ENCODE measurements at places on chromosomes 2 and 18. TPM values are rescaled to one million over a fixed set of nuclear protein-coding genes. Genes with fewer than 3 reads are reported as not detected.
A peak's percentile ranks its signal among the peaks of the same experiment; 100 is the strongest.

- DNase-seq, result no peak
- H3K27ac ChIP-seq, result no peak overlapping the region
- no peak overlapping the region for H3K4me3 ChIP-seq
- H3K27me3 ChIP-seq, result peaks cover 12% of the 10 kb centered on the region
- H3K36me3 ChIP-seq, result no peaks in the 10 kb centered on the region
- peaks cover 5% of the 10 kb centered on the region for H3K4me1 ChIP-seq
Measured at GRCh38 chr2:127426501-127427354, 8.5 kb downstream of the PROC start.

- no peak overlapping the region for H3K4me3 ChIP-seq
- no peak overlapping the region for H3K27ac ChIP-seq
- no peak for DNase-seq
- no peaks in the 10 kb centered on the region for H3K4me1 ChIP-seq
Measured at GRCh38 chr2:5520463-5520972, 171.7 kb upstream of the SOX11 start.

- H3K27me3 ChIP-seq, result no peaks in the 10 kb centered on the region
- H3K36me3 ChIP-seq, result no peaks in the 10 kb centered on the region
- no peak overlapping the region for H3K4me3 ChIP-seq
- DNase-seq, result no peak
Measured at GRCh38 chr2:37856101-37856751, 68.9 kb upstream of the RMDN2 start.

DNA sequence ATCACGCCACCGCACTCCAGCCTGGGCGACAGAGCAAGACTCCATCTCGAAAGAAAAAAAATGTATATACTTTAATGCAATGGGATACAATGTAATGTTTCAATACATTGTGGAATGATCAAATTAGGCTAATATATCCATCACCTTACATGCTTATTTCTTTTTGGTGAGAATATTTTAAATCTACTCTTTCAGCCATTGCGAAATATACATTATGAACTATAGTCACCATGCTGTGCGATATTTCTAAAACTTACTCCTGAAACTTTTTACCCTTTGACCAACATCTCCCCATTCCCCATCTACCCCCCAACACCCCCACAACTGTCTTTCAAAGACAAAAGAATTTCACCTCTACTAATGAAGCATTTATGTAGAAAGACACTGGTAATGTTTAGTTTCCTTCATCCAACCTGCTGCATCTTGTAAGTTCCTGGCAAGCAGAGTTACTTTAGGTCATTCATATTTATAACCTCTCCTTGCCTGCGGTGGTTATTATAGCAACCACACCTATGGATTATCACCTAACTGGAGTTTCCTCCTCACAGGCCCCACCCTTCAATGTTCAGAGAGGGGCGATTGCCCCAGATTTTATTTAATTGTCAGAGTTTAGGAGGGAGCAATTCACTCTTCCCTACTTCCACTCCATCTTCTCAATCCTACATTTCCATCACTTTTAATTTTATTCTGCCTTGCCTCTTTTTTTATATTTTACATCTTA lies 1.2 kb upstream of the ME2 start:
- peaks cover 3% of the 10 kb centered on the region for H3K27me3 ChIP-seq
- DNase-seq, result no peak
- H3K27ac ChIP-seq, result peak overlapping the region; percentile 98
- H3K4me3 ChIP-seq, result peak overlapping the region; percentile 61
- H3K36me3 ChIP-seq, result no peaks in the 10 kb centered on the region
- peaks cover 17% of the 10 kb centered on the region for H3K4me1 ChIP-seq

GRCh38 chr2:61575447-61575859 lies 37.3 kb upstream of the XPO1 start:
- no peak overlapping the region for H3K4me3 ChIP-seq
- no peaks in the 10 kb centered on the region for H3K4me1 ChIP-seq
- DNase-seq, result peak; percentile 5
- H3K27ac ChIP-seq, result no peak overlapping the region
- H3K36me3 ChIP-seq, result no peaks in the 10 kb centered on the region

DNA sequence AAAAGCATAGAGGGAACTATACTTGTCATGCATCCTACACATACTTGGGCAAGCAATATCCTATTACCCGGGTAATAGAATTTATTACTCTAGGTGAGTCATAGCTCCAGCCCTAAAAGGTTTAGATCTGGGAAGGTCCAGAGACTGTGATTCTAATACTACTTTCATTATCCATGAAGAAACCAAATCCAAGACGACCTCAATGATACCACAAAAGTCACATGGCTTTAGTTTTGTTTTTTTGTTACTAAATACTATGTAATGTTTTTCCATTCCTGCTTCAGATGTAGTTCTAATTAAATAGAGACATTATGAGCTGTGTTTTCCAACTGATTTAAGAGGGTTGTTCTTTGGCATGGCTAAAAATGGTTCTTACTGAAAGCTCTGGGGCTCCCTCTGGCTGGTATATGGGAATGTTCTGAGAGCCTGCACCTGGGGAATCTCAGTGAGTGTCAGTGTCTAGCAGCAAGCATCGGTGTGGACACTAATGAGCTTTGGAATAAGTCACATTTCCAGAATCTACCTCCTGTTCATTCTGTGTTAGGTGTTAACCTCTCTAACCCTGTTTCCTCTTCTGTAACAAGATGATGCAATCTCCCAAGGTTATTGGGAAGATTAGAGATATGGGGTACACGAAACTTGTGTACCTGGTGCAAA lies 20.5 kb upstream of the IL1RL2 start:
- H3K4me1 ChIP-seq, result no peaks in the 10 kb centered on the region
- H3K4me3 ChIP-seq, result no peak overlapping the region
- H3K27me3 ChIP-seq, result no peaks in the 10 kb centered on the region
- no peak overlapping the region for H3K27ac ChIP-seq
- no peak for DNase-seq

DNA sequence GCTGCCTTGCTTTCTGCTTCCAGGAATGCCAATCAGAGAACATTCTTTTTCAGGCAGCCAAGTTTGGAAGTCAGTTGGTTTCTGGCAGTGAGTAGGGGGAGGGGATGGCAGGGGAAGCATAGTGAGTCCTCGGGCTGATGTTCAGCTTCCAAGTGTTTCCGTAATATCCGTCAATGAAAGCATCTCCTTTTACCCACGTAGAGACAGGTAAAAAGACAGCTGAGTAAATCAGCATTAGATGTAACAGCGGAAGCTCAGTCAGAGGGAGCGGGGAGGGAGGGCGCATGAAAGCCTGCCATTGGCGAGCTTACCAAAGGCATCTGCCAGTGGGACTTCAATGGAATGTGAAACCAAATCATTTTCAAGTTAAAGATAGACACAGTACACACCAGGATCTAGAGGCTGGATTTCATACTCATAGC lies 117.1 kb upstream of the DTNA start:
- H3K27me3 ChIP-seq, result no peaks in the 10 kb centered on the region
- DNase-seq, result no peak
- no peaks in the 10 kb centered on the region for H3K4me1 ChIP-seq
- no peak overlapping the region for H3K4me3 ChIP-seq

DNA sequence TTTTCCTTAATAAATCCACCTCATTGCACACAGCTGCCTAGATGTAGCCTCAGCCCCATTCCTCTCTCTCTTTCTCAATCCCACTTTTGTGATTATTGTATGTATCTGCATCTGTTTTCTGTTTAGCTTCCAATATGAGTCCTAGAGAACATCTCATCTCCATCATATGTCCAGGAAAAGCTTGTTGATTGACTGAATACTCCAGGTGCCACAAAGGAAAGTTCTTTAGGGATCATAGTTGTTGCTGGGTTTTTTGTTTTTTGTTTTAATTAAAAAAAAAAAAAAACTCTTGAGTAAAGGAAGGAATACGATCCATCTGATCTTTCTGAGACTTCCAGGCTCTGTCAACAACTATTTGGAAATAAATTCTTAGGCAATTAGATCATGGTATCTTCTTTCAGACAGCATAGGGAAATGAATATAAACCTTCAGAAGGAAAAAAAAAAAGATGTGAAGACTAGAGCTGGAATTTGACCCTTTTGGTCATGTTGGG lies 42.5 kb downstream of the KIAA2012 start:
- DNase-seq, result no peak
- H3K4me1 ChIP-seq, result no peaks in the 10 kb centered on the region
- no peaks in the 10 kb centered on the region for H3K27me3 ChIP-seq

GRCh38 chr18:46158499-46158898 lies 54.3 kb downstream of the HAUS1 start:
- H3K27me3 ChIP-seq, result no peaks in the 10 kb centered on the region
- no peaks in the 10 kb centered on the region for H3K36me3 ChIP-seq
- H3K4me1 ChIP-seq, result peaks cover 64% of the 10 kb centered on the region
- no peak overlapping the region for H3K4me3 ChIP-seq
- no peak overlapping the region for H3K27ac ChIP-seq

GRCh38 chr2:190596993-190597392 lies 51.9 kb upstream of the NAB1 start:
- no peaks in the 10 kb centered on the region for H3K27me3 ChIP-seq
- H3K36me3 ChIP-seq, result no peaks in the 10 kb centered on the region
- no peak for DNase-seq
- no peak overlapping the region for H3K4me3 ChIP-seq

DNA sequence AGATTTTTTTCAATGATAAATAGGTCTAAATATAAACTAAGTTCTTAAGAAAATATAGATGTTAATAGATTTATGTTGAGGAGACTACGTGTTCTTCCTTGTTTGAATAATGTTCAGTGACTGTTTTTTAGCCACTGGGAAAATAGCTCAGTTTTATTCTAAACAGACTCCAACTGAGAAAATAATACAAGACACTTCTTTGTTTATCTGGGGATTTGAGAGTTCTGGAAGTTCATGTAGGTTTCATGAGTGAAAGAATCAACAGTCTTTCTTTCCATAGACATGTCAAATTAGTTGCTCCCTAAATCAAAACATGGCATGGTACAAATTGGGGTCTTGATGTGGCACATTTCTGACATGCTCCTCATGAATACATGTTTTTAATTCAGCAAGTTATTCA lies 177.7 kb downstream of the MREG start:
- H3K4me1 ChIP-seq, result no peaks in the 10 kb centered on the region
- DNase-seq, result no peak
- H3K36me3 ChIP-seq, result no peaks in the 10 kb centered on the region
- H3K4me3 ChIP-seq, result no peak overlapping the region

The CNGA3 gene
- total RNA-seq, result not detected

The ANKRD23 gene
- 19.8 TPM for total RNA-seq

The DNAH7 gene
- not detected for total RNA-seq

The IL1R1 gene
- total RNA-seq, result 1.5 TPM

The AKAIN1 gene
- total RNA-seq, result not detected

The CRYBA2 gene
- total RNA-seq, result not detected

The CAPN14 gene
- 0.88 TPM for total RNA-seq

The CEP76 gene
- 11.2 TPM for total RNA-seq

Data from naive thymus-derived CD4-positive, alpha-beta T cell (primary cell).